ENCODE measurements at places on chromosomes 7 and 10.

DNA sequence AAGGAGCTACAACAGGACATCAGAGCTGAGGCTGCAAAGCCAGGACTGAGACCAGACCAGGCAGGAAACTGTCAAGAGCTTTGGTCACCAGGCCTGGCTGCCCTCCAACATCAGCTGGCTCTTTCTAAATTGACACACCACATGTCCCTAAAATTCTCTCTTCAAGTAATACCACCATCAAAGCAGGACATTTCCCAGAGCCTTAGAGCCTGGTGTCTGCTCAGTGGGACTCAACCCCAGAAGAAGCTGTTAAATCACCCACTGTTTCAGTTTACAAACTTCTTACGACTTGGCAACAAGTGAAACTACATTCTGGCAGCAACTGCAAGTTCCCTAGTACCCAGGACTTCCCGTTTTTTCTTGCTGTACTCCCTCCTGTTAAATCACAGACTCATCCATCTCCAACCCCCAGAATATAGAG lies 3.8 kb upstream of the IL6 start:
- no peak for DNase-seq

GRCh38 chr7:57646901-57647246 lies 196.9 kb downstream of the ZNF716 start:
- DNase-seq, result no peak

DNA sequence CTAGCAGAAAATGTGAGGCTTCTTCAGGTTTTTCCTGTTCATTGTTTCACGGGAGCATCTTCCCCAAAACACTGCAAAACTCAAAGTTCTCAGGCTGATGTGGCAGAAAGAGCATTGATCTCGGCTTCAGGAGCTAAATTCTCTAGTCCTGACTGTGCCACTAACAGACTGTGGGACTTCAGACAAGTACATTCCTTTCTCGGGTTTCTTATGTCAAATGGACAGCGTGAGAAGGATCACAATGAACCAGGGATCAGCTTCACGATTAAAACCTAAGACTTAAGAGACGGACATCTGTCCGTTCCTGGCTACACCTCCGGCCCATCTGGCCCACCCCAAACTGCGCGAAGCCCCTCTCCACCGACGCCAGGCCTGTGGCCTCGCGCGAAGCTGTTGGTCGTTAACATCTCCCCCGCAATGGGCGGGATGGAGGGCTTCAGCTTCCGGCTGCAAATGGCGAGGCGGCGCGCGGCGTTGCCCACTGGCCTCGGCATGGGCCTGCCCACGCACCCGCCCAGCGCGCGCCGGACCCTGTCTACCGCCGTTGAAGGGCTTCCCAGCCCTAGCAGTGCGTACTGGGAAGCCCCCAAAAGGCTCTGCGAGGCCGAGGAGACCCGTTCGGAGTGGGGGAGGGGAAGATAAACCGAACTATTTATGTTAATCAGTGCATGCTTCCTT lies 549 bp upstream of the DDX50 start:
- DNase-seq, result no peak

DNA sequence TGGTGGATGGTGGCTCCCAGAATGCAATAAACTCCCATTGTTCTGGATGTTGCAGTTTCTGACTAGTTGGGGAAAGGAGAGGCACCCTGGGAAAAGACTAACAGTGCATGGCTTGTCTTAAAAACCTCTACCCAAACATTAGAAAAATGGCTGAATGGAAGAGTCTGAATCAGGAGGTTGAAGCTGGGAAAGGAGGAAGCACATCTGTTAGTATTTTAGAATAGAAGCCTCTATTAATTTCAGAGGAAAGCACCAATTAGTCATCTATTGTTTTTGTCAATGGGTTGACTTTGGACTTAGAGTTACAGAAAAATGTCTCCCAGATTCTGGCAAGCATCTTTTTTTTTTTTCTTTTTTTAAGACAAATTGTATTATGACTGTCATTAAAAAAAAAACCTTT lies 56.1 kb upstream of the ELMO1 start:
- no peak for DNase-seq

DNA sequence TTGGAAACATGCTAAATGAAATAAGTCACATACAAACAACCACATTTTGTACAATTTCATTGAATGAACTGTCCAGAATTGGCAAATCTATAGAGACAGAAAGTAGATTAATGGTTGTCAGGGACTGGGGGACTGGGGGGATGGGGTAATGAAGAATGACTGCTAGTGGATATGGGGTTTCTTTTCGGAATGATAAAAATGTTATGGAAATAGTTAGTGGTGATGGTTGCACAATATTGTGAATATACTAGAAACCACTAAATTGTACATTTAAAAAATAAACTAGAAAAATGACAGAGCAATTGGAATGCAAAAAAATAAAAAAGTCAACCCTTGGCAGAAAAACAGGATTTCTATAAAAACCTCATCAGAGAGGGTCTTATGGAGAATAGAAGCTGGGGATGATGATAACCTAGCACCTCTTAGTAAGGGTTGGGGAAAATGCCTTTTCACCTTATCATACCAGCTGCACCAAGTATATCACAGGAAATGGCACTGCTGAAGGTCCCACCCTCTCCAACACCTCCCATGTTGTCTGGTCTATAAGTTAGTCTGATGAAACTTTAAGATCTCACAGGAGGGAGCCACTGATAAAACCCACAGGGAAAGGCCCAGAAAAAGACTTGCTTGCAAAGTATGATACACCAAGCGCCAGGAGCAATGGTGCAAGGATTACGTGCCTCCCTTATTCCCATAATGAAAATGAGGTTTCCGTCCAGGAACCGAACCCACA lies 23.1 kb upstream of the JAZF1 start:
- no peak for DNase-seq

GRCh38 chr7:141515941-141516340 lies 35.3 kb upstream of the AGK start:
- DNase-seq, result no peak

DNA sequence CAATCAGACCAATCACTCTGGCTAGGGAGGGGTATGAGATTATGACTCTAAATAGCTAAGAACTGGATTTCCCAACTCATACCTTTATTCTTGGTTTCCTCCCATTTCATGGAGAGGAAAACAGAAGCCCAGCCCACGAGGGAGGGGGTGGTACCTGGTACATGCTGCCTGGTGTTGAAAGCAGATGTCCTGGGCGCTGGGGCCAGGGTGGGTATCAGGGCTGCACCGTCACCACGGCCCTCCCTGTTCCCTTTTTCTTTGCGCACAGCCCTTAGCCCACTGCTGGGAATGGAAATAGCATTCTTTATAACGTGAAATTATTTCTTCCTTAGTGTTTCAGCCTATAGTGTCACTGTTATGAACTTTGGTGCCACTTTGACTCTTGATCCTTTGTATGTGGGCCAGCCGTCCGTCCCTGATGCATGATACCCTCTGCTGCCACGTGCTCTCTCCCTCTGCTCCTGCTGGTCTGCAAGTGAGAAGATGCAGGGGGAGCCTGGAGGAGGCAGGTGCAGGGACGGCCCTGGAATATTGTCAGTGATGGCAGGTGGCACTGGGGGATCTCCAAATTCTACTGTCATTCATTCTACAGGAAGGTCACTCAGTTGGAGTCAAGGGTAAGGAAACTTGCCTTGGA lies 158.5 kb downstream of the CDH23 start:
- DNase-seq, result no peak

- no peak for DNase-seq
These were observed 168.1 kb downstream of the ARID5B start for GRCh38 chr10:62069452-62070178.
